Renal cortex interstitium (tissue), 15 donors: ENCODE measurements at places on chromosomes 2 and 18. TPM values are rescaled to one million over a fixed set of nuclear protein-coding genes. Genes with fewer than 3 reads are reported as not detected.

- DNase-seq: no peak
These were observed 251.6 kb downstream of the BCL2 start for GRCh38 chr18:63067939-63068338.

GRCh38 chr2:181894381-181894780 lies 2.9 kb downstream of the ITPRID2 start:
- DNase-seq: no peak

DNA sequence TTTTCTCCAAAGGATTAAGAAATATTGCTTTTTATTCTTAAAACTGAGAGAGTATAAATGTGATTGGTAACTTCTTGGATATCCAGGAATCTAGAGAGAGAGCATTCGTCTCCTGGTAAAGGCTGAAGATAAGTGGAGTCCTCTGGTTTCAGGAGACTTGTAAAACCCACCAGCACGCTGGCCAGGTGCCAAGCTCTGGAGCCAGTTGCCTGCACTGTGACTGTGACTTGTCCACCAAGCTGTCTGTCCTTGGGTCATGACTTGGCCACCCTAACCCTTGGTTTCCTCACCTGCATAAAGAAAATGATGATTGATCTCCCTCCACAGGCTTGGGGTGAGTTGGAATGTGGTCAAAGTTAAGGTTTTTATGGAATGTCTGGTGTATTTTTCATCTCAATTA lies 185.4 kb upstream of the NCKAP5 start:
- DNase-seq: no peak

DNA sequence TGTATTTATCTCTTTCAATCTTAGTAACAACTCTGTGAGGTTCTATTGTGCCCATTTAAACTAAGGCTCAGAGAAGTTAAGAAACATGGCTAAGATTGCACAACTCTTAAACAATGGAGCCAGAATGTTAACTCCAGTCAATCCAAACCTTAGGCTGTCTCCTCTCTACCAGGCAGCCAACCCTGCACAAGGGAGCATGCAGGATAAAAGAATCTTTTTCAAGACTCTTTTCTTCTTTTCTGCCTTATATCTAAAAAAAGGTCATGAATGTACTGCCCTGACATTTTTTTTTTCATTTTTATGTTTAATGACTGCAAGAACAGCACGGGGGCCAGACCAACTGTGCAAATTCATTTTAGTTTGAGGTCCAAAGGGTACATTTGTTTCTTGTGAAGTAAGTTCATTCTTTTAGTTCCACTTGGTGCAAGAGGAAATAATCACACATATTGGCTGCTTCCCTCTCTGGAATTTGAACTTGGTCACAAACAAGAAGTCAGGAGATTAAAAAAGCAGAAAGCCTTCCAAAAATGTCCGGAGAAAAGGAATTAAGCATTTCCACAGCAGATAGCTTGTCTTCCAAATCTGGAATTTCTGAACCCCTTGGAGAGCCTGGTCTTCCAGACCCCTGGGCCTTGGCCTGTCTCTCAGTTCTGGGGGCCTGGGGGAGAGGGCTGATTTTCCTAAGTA lies 96.0 kb upstream of the RIOK3 start:
- peak; percentile 46 for DNase-seq

DNA sequence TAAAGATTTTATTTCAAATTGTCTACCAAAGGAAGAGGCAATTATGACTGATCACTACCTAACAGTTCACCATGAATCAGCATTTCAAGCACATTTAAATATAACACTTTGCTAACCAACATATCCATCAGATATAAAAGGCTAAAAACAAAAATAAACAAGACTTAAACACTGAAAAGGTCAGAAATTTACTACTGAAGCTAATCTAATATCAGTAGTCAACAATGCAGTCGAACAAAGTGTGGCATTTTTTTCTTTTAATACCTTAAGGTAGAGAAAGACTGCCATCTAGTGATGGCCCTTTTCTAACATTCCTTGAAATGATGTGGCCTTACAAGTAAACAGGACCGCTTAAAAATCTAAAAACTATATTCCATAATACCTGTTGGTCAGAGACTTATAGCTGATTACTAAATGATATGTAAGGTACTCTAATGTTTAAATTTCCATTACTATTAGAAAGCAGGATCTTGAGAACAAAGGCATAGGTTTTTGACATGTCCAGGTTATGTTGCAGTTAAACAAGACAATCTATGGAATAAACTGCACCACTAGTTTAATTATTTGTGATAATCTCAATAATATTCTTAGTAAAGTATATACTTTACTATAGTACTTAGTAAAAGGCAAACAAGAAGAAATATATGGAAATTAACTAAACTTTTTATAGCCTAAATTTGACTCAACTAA lies 80.0 kb downstream of the EXOC6B start:
- DNase-seq: peak; percentile 28

DNA sequence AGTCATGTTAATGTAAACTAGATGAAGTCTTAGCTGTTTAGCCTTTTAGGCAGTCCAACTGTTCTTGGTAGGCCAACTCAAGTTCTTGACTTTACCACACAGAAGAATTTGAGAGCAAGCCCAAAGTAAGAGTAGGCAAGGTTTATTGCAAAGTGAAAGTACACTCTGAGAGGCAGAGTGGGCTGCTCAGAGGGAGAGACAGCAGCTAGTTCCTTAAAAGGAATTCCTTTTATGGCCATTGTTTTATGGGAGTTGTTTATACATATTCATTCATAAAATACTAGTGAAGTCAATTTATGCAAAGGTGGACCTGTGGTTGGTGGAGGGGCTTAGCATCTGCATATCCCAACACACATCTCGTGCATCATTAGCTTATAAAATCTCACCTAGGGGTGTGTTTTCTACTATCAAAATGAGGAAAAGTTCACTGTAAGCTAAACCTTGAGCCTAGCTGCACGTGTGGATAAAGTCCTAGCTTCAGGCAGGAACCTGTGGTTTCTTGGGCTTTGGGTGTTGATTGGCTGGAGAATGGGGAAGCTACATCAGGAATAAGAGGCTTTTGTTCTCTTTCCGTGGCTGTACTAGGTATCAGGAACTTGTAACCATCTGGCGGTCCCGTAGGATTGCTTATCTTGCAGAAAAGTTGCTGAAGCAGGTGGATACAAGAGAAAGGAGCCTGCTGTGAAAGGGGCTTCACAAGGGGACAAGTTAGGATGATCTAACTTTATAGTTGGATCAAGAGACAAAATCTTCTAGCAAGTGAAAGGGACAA lies 110.4 kb upstream of the GULP1 start:
- DNase-seq: no peak

The SERPINB4 gene
- not detected for polyA plus RNA-seq

The CYS1 gene
- 90.8 TPM for polyA plus RNA-seq

The CNPPD1 gene
- polyA plus RNA-seq: 61.4 TPM
